Prostate gland (tissue), 2 donors: ENCODE measurements at places on chromosomes 1 and 21.

- no peak for DNase-seq
Measured at GRCh38 chr1:200873671-200874397, 1.1 kb downstream of the GPR25 start.

DNA sequence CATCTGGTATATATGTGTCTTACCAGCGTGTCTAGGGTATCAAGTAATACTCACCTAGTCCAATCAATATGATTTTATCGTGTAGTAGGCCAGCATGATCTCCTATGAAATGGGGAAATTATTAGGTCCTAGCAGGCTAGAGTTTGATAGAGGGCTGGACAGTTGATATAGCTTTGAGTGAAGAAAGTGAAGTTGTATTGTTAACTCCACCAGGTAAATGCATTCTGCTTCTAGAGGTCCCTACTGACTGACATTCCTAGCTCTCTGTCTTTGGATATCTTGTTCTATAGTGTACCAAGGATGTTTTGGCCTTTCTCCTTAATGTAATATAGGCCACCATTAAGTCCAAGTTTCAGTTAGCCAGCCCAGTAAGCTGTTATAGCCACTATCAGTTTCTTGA is 97.4 kb downstream of the EBNA1BP2 start:
- DNase-seq, result no peak

DNA sequence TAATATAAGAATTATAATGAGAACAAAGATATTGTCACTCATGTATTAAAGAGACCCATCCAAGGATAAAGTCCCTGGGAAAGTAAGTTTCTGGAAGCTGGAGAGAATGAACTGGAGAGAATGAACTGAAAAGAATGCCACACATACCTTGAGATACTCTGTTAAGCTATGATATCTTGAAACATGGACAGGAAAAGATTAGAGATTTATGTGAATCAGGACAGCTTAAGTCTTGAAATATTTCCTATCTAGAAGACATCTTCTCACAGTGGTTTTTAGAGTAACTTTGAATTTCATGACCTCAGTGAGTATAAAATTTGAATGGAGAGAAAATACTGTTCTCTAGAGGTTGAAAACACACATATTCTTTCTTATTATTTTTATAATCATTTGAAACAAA is 201.3 kb upstream of the HMCN1 start:
- no peak for DNase-seq

- no peak for DNase-seq
Measured at GRCh38 chr1:106233511-106233910, 823.0 kb upstream of the PRMT6 start.
